GM19239 (cell line): ENCODE measurements at places on chromosomes 12 and 14.

- no peak for DNase-seq
Observed at GRCh38 chr12:45458854-45459807, 243.2 kb downstream of the ANO6 start.

GRCh38 chr12:46832130-46832704 lies 6.4 kb upstream of the SLC38A4 start:
- no peak for DNase-seq

GRCh38 chr14:20772650-20773049 lies 4.4 kb downstream of the EDDM3B start:
- no peak for DNase-seq

GRCh38 chr14:78790271-78790670 lies 620.1 kb downstream of the NRXN3 start:
- DNase-seq = no peak

- no peak for DNase-seq
Observed at GRCh38 chr14:58243790-58244555, 670 bp upstream of the PSMA3 start.

DNA sequence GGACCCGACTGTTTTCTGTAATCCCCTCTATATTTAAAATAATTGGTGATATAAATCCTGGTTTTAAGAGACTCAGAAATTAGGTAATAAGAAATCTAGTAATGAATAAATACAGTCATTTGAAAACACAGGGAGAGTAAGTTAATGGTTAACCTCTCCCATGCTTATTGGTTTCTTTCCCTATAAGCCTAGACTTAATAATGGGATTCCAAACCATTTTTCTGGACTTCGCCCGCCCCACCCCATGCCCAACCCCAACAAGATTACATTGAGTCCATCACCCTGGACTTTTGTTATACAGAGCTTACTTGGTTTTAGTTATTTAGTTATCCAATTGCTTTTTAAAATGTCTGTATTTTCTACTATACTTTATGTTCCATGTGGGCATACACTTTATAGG lies 98.7 kb downstream of the WIF1 start:
- DNase-seq = no peak

- DNase-seq = no peak
Observed at GRCh38 chr12:3367750-3368444, 123.1 kb upstream of the PRMT8 start.

DNA sequence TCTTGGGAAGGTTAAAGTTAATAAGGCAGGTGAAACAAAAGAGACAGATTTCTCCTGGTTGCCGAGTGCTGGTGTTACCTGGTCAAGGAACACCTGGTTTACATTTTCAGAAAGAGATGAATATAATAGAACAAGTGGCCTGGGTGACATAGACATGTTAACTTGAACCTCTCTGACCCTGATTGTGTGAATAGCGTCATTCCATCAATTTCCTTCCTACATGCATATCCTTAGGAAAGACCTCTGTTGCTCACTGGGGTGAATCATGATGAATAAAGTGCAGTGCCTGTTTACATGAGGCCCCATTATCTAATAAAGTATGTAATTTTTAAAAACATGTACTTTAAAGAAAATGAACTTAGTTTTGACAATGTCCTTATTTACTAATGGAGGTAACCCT lies 1822.9 kb upstream of the FLRT2 start:
- DNase-seq = no peak

DNA sequence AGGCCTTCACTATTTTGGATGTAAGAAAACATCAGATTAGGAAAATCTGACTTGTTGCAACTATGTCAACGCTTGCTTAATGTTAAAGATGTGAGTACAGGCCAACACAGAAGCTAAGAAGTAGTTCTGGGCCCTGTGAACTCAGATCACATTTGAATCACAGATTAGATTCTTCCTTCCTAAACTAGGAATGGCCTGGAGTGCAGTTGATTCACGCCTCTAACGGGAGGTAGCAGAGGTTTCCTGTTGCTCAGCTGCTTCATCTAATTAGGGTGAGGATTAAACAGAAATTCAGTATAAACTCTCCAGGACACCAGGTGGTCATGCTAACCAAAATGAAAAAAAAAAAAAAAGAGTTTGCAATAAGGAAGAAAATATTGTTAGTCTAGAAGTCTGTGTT lies 314.3 kb downstream of the TRHDE start:
- DNase-seq = no peak

GRCh38 chr12:47282206-47282605 lies 202.4 kb upstream of the AMIGO2 start:
- DNase-seq = no peak

DNA sequence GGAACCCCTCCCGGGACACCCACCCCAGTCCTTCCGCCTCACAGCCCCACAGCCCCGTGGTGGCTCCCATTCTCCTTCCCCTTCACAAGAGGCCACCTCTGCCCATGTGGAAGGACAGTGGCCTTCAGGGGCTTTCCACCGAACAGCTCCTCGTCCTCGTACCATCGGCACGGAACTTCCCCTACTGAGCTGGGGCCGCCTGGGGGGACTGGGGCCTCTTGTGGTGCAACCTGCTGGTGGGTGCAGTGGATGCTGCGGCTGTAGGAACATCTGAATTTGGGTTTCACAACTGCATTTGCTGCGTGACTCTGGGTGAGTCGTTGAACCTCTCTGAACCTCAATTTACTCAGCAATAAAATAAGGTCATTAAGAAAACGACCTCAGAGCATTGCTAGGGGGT lies 50.9 kb downstream of the RFLNA start:
- no peak for DNase-seq

GRCh38 chr12:16610743-16611142 lies 4.8 kb upstream of the LMO3 start:
- no peak for DNase-seq

- DNase-seq = no peak
Observed at GRCh38 chr14:21210023-21210422, 54.2 kb upstream of the OR5AU1 start.

- DNase-seq = no peak
Observed at GRCh38 chr12:13573698-13574321, 377.3 kb downstream of the EMP1 start.
